ENCODE measurements at places on chromosomes 1 and 21.

GRCh38 chr1:160211046-160211790 lies 6.0 kb downstream of the PEA15 start:
- no peak for DNase-seq

- DNase-seq, result no peak
Observed at GRCh38 chr1:172801771-172802322, 142.9 kb downstream of the FASLG start.

DNA sequence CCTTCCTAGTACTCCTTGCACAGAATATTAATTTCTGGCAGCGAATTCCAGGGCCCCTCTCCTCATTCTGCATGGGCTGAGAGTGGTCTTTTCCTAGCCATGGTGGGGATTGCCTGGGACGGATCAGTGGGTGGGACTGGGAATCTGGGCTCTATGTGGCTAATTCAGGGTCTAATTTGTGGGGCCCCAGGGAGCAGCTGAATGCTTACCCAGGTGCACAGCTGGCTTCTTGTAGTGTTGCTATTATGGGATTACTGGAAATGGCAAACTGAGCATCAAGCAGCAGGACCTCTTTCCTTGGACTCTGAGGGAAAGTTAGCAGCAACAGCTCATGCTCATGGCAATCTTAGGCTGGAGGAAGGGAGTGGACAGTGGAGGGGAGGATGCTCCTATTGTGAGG lies 187.1 kb upstream of the CACNA1E start:
- DNase-seq, result no peak

- DNase-seq, result peak; percentile 70
Observed at GRCh38 chr1:212959266-212960220, 9.2 kb downstream of the VASH2 start.

- peak; percentile 70 for DNase-seq
Observed at GRCh38 chr1:64960731-64961130, 5.6 kb downstream of the JAK1 start.

- DNase-seq, result no peak
Observed at GRCh38 chr1:53139951-53140361, 2.5 kb downstream of the SLC1A7 start.

- DNase-seq, result no peak
Observed at GRCh38 chr1:32349211-32349708, 13.0 kb downstream of the FAM229A start.

- DNase-seq, result peak; percentile 78
Observed at GRCh38 chr1:27366411-27367159, at the start of gene MAP3K6. Gene MAP3K6 (minus strand): TSS chr1:27366961. CDS start chr1:27366597, 364 bp downstream.

- no peak for DNase-seq
Observed at GRCh38 chr1:201656311-201657032, 117.5 kb downstream of the NAV1 start.

- DNase-seq, result peak; percentile 70
Observed at GRCh38 chr1:15918962-15919715, 56.8 kb downstream of the ZBTB17 start.

DNA sequence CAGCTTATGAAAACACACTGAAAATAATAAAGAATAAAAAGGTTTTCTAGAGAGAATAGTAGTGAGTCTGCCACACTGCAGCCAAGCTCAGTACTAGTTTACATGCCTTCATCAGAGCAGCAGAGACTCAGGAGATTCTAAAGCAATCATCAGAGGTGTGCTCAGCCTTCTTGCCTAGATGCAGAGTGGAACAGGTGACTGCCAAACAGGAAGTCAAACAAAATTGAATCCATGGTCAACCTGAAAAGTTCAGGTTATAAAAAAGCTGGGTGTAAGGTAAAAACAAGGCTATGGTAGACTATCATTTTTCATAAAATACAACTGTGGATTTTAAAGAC lies 165.3 kb upstream of the C1orf105 start:
- DNase-seq, result no peak

GRCh38 chr1:91244737-91245136 lies 159.9 kb downstream of the HFM1 start:
- DNase-seq, result no peak

- DNase-seq, result no peak
Observed at GRCh38 chr21:15531986-15532385, 197.8 kb upstream of the USP25 start.

DNA sequence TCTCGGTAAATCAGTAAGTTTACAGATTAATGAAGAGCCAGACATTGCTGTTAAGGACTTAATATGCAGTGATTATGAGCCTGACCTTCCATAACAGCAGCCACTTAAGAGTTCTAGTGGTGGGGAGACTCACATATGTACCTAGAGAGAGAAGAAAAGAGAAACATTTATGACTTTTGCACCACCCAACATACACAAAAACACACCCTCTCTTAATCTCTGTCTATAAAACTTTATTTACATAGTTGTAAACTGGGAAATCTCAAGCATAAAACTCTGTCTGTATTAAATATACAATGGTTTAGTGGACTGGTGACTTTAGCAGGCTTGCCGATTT lies 347.4 kb upstream of the ADGRL2 start:
- no peak for DNase-seq

GRCh38 chr1:25952841-25953401 lies 44.9 kb downstream of the PAFAH2 start:
- DNase-seq, result no peak

DNA sequence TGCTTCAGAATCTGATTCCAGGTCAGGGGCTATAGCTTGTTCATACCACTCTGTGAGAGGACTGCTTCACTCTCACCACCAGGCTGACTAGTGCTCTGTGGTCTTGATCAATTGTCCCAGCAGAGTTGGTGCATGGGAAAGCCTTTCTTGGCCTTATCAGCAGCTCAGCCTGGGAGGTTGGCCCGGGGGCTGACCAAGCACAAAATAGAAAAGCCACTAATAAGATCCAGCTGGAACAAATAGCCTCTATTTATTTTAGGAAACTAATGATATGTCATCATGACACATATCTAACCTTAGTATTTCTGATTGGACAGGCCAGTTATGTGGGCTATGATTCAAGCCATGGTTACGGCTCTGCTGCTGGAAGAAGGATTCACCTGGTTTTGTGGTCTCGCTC lies 134.2 kb downstream of the GDAP2 start:
- no peak for DNase-seq

- DNase-seq, result no peak
Observed at GRCh38 chr1:159916242-159917051, 8.9 kb downstream of the TAGLN2 start.

All from GM13977 (cell line).